ENCODE measurements at places on chromosomes 6 and 20. TPM values are rescaled to one million over a fixed set of nuclear protein-coding genes. Genes with fewer than 3 reads are reported as not detected.
A peak's percentile ranks its signal among the peaks of the same experiment; 100 is the strongest.

C20orf204 gene
- polyA plus RNA-seq = 1.0 TPM

TBXT gene
- polyA plus RNA-seq = 0.06 TPM

BPIFA1 gene
- not detected for polyA plus RNA-seq

GSTA2 gene
- 0.43 TPM for polyA plus RNA-seq

- no peak for DNase-seq
Observed at GRCh38 chr6:9511157-9511556, 903.7 kb downstream of the TFAP2A start.

DNA sequence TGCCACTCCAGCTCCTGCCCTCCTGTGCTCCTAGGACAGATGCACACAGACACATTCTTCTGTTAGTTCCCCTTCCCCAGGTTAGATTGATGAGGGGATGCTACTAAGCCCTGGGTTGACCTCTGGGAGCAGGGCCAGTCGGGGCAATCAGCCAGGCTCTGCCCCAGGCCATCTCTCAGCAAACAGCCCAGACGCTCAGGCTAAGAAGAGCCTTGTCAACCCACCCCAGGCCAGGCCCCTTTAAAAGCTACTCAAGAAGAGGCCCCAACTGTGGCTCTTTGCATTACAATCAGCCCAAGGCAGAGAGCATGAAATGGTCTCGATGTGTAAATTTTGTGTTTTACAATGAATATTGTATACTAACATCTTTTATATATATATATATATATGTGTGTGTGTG is 107.4 kb downstream of the TFAP2A start:
- no peak for DNase-seq

DNA sequence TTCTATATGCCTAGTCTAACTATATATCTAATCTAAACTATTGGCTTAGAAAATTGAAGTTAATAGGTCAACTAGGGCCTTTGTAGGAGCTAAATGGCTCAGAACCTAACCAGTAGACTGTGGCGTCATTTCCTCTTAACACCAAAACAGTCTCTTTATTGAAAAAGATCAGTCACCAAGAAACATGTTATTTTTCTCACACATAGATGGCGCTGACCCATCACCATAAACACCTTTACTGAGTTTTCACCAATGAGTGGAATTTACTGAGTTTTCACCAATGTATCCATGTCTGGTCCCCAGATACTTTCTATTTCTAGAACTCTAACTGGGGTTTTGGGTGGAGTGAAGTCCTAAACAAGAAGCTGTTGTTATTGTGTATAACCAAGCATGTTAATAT is 636.0 kb downstream of the BCKDHB start:
- peak; percentile 1 for DNase-seq

GRCh38 chr20:62120990-62121775 is 1.1 kb upstream of the LSM14B start:
- DNase-seq = no peak

DNA sequence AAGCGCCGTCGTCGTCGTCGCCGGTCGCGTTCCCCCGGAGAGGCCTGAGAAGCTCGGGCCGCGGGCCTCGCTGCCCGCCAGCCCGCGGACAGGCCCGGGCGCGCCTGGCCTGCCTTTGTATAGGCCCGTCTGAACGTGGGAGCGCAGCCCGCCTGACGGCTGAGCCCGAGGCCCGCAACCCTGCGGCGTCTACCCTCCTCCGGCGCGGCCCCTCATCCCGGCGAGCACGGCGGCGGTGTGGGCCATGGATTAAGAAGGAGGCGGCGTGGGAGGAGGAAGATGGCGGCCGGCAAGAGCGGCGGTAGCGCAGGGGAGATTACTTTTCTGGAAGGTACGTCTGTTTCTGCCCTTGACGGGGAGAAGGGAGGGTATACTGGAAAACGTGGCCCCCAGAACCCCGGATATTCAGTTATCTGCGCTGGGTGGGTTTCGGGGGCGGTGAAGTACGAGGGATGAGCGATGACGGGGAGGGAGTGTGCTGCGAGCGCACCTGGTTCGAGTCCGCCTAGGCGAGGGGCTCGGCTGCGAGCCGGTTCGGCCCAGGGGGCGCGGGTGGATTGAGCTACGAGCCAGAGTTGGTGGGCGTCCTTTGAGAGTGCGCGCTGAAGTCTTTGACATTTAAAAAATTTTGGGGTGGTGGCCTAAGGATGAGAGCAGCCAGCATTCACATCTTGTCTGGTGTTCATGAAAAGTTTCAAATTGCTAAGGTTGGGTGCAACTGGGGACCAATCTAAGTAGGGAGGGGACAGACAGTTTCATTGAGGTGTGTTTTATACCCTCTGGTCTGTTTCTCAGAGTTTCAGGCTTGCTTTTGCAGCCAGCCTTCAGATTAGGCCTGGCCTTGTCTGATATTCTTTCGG is 796 bp downstream of the SENP6 start:
- peak; percentile 46 for DNase-seq

DNA sequence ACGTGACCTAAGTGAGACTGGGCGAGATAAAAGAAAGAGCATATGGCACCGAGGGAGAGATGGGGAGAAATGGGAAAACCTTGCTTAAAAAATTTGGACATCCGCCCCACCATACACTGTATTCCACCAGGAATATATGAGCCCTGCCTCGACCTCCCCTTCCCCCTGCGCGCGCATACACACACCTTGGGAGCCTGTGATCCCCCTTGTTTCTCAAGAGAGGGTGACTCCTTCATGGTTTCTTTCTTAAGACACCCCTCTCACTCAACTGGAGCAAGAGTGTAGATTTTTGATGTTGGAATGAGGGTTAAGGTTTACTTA is 480 bp downstream of the ABCF1 start:
- DNase-seq = no peak

- DNase-seq = no peak
Observed at GRCh38 chr20:3430376-3431069, 23.1 kb upstream of the DNAAF9 start.

DNA sequence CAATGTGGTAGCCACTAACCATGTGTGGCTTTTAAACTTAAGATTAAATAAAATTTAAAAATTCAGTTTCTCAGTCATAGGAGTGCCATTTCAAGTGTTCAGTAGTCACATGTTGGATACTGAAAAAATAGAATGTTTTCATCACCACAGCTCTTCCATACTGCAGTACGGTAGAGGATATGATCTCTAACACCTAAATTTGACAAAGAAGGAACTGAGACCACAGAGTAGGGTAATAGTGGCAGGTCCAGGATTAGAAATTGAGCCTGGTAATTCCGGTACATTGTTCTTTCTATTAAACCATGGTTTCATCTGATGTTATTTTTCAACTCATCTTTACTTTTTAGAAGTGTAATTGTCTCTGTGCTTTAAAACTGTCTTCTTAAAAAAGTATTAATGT is 104.0 kb downstream of the CD2AP start:
- DNase-seq = no peak
